Left ventricle myocardium inferior (tissue), 1 donor: ENCODE measurements at places on chromosomes 5 and 9. TPM values are rescaled to one million over a fixed set of nuclear protein-coding genes. Genes with fewer than 3 reads are reported as not detected.

GRCh38 chr9:136198605-136199083, 6.3 kb downstream of the LHX3 start:
- no peak for DNase-seq

- DNase-seq: no peak
Observed at GRCh38 chr9:25960178-25960577, 281.9 kb upstream of the TUSC1 start.

DNA sequence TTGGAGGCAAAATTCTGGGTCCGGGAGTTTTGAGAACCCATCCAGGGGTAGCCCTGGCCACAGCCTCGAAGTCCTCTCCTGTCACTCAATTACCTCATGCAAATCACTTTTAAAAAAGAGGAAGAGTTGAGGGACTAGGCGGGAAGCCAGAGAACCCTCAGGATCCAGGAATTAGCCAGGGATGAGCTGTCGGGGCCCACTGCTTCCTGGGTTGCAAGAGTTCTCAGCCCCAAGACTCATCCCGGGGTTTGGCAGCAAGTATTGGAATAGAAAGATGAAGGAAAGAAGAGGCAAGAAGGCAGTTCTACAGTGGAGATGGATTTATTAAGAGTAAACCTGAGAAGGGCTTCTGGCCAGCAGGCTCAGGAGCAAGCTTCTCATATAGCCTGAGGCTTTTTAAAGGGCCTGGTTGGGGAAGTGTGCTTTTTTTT, 25.6 kb downstream of the C9orf50 start:
- no peak for DNase-seq

Gene IDNK
- total RNA-seq: 3.5 TPM

- peak; percentile 93 for DNase-seq
Observed at GRCh38 chr9:35079426-35080341, at the start of gene FANCG. Gene FANCG, minus strand, starts transcription at chr9:35079942. Its CDS starts 418 bp downstream, at chr9:35079524.

Gene PCDHA5
- not detected for total RNA-seq

DNA sequence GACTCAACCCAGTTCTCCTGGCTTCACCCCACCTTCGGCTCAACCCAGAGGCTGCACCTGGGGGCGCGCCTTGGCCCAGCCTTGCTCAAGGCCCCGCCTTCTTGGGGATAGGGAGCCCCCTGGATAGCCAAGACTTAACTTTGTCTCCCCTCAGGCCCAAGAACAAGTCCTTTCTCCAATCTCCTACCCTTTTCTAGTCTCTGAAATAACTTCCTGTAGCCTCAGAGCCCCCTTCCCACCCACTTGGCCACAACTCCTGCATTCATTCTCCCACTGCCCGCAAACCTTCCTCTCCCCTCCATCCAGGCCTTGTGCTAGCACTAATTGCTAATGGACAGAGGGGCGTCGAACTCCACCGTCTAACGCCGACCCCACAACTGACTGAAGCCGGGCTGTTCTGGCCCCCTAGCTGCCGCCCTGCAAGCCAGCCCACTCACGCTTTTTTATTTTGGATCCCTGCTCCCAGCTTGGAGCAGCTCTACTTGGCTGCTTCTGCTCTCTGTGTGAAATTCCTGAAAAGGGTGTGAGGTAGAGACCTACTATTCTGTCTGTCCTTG, 579 bp upstream of the ASTN2 start:
- DNase-seq: no peak

DNA sequence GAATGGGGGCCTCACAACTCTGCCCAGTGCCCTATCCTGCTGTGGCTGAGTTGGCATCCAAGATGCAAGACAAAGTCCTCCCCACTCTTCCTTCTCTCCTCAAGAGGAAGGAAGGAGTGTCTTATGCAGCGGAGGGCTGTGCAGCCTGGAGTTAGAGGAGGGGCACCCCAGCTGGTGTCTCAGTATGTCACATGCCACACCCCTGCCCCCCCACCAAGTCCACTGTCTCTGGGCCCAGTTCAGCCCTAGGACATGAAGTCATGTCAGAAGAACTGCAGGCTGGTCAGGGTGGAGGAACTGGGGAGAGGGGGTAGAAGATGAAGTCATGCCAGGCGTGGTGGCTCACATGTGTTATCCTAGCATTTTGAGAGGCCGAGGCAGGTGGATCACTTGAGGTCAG, 28.0 kb upstream of the SLC28A3 start:
- DNase-seq: no peak

- DNase-seq: no peak
Observed at GRCh38 chr5:179780362-179780761, 13.4 kb upstream of the LTC4S start.

Gene FOXD4L5
- total RNA-seq: 0.08 TPM

GRCh38 chr5:1543398-1544293, 19.9 kb upstream of the LPCAT1 start:
- no peak for DNase-seq

- DNase-seq: no peak
Observed at GRCh38 chr9:18629136-18629535, 155.2 kb downstream of the ADAMTSL1 start.

DNA sequence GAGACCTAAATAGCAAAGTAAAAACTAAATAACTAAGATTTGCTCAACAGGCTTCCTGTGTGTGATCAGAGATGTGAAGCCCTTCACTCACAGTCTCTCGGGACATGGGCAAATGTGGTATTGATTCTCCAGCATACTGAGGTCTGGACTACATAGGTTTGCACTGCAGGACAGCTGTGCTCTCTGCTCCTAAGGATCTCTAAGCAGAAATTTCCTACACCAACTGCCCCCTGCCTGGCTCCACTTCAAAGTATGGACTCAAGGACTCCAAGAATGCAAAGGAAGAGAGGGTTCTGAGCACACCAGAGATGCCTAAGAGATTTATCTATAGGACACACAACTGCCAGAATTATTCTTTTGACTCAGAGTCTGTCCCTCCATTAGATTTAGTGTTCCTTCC, 487.2 kb downstream of the SEMA5A start:
- no peak for DNase-seq

DNA sequence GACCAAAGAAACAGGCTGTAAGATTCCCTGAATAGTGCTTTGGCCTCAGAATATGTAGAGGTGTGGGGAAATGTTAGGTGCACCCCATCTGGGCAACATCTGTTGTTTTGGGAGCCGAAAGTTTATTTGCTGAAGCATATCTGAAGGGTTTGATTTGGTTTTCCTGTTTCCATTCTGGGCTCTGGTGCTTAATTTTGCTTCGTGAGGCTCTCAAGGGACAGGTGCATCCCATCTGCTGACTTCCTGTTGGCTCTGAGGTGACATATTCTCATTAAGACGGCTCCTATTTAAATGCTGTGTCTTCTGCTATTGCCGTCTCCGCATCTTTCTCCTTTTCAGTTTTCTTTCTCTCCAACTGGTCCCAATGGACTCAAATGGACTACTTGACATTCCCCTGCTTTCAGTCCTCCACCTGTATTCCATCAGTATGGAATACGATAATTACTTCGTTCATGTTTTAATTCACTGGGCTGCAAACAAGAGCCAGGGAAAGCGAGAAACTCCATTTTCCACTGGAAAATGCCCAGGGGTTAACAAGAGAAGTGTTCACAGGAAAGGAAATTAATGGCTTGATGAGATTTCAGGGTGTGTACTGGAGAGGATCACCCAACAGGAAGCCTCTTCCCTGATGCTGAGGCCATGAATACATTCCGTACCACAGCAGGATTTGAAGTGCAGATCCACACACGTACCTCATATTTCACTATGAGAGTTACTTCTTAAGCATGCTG, 104.0 kb downstream of the MTX3 start:
- no peak for DNase-seq

- DNase-seq: no peak
Observed at GRCh38 chr5:60404171-60404570, 295.8 kb downstream of the DEPDC1B start.

GRCh38 chr5:2091921-2092320, 209.2 kb upstream of the IRX4 start:
- DNase-seq: no peak

Gene MYOT
- 29.6 TPM for total RNA-seq

Gene PLPP7
- 120 TPM for total RNA-seq

DNA sequence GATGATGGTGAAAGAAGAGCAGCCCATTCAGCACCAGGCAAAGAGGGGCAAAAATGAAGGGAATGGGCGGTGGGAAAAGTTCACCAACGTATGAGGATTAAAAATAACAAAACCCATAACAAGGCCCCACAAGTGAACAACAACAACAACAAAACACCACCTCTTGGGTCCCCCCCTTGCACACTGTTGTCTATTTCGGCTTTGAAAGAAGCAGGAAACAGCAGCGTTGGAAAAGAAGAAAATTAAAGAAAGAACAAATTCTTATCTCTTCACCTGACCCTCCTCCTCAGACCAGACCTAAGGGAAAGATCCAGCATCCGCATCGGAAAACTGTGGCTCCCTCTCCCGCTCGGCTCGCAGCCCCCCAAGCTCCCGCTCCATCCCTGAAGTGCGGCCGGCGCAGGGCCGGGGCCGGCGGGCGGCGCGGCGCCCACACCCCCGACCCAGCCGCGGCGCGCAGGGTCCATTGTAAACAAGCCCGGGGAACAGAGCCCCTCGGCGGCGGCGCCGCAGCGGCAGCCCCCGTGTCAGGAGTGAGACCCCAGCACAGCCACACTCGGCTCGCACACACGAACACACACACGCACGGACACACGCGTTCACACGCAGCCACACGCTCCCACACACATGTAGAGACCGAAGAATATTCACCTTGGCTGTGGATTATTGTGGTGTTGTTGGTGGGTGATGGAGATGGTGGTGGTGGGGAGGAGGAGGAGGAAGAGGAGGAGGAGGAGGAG, 535 bp downstream of the RFX3 start:
- DNase-seq: peak; percentile 22

Gene HCN1
- total RNA-seq: 0.14 TPM

GRCh38 chr5:112755703-112756102, 18.0 kb downstream of the APC start:
- no peak for DNase-seq

Gene SPEF2
- 2.7 TPM for total RNA-seq

Gene PCDHA2
- total RNA-seq: not detected

Gene GOLPH3
- 42.8 TPM for total RNA-seq

Gene GALNT12
- total RNA-seq: 0.55 TPM

- DNase-seq: no peak
Observed at GRCh38 chr5:120771202-120771601, 307.1 kb downstream of the PRR16 start.

DNA sequence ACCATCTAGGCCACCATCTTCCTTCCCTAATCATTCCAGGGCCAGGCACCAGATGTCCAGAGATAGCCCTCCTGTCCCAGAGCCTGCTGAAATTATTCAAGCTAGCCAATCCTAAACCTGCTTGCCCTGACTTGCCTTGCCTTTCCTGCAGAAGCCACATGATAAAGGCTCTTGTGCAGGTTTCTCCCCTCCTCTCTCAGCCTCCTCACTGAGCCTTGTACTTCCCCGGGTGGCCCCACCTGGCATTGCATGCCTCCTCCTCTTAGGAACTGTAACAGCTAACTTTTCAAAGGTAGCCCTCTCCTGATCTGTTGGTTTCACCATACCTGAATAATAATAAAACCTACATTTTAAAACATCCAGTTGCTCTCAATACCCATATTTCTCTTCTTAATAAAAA, 42.6 kb downstream of the DIRAS2 start:
- no peak for DNase-seq

Gene PCDHA9
- not detected for total RNA-seq
